ENCODE measurements at places on chromosomes 6 and 20. TPM values are rescaled to one million over a fixed set of nuclear protein-coding genes. Genes with fewer than 3 reads are reported as not detected.

Gene BPIFB2
- not detected for total RNA-seq

DNA sequence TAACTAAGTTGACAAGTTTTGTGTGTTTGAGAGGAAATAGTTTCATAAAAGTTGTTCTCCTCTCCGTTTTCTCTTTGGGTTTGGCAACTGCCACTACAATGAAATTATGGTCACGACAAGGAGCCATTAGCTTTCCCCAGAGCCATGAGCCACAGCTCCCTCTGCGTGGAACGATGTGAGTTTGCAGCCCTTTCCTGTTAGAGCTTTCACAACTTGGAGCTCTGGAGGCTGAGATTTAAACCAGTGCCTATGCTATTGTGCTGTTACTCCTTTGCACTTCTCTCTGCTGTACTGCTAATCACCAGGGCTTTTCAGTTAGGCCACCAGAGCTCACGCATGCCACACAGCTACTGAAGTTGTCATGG, 29.3 kb upstream of the TXNDC5 start:
- H3K4me3 ChIP-seq: no peak overlapping the region
- no peak for ATAC-seq
- no peak overlapping the region for H3K27ac ChIP-seq
- H3K36me3 ChIP-seq: no peaks in the 10 kb centered on the region
- H3K27me3 ChIP-seq: peaks cover 12% of the 10 kb centered on the region

GRCh38 chr20:4511776-4512175, 209.9 kb upstream of the PRND start:
- no peak overlapping the region for H3K4me3 ChIP-seq
- ATAC-seq: no peak
- H3K27me3 ChIP-seq: peaks cover 42% of the 10 kb centered on the region
- H3K27ac ChIP-seq: no peak overlapping the region

DNA sequence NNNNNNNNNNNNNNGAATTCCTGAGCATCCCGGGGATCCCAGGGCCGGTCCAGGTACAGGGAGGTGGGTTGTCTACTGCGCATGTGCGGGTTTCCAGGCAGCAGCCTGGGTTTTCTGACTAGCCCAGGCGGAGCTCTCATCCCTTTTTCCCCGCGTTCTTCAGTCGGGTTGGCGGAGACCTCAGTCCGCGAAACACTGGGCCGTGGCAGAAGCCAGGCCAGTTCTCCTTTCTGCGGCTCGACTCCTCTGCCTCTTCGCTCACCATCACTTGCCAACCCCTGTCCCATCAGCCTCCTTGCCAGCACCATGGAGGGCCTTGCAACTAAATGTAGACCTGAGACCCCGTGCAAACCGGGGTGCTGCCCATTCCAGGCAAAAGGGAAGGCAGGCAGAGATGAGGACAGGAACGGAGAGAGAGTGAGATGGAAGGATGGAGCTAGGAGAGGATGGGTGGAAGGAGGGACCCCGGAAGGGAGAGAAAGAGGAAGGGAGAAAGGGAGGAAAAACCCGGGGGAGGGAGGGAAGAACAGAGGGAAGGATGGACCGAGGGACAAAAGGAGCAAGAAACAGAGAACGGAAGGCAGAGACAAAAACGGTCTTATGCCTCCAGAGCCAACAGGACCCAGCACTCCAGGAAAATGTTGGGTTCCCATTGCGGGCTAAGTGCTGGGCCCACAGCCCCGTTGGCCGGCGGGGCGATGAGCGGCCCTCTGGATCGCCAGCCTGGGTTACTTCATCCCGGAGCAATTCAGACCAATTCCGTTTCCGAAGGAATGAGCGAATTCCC, 445.4 kb upstream of the DEFB115 start:
- H3K4me1 ChIP-seq: no peaks in the 10 kb centered on the region
- no peaks in the 10 kb centered on the region for H3K36me3 ChIP-seq
- no peak overlapping the region for H3K27ac ChIP-seq
- ATAC-seq: no peak
- H3K27me3 ChIP-seq: peaks cover 3% of the 10 kb centered on the region

DNA sequence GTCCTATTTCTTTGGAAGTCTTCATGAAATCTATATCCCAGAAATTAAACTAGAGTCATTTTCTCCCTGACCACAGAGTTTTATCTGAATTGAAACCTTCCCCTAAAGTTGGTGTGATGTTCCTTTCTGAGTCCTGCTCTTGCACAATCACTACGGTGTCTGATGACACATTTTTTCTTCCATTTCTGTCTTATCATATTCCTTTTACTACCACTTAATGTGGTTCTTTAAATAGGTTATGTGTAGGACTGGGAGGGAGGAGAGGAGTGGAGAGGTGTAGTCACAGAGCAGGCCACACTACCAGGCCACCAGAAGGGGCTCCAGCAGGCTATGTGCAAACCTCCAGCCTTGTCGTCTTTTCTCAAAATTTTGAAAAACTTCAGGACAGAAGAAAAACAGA, 39.7 kb upstream of the ATXN1 start:
- ATAC-seq: peak; percentile 72
- H3K27ac ChIP-seq: peak overlapping the region; percentile 26
- H3K4me3 ChIP-seq: no peak overlapping the region
- H3K27me3 ChIP-seq: no peaks in the 10 kb centered on the region

DNA sequence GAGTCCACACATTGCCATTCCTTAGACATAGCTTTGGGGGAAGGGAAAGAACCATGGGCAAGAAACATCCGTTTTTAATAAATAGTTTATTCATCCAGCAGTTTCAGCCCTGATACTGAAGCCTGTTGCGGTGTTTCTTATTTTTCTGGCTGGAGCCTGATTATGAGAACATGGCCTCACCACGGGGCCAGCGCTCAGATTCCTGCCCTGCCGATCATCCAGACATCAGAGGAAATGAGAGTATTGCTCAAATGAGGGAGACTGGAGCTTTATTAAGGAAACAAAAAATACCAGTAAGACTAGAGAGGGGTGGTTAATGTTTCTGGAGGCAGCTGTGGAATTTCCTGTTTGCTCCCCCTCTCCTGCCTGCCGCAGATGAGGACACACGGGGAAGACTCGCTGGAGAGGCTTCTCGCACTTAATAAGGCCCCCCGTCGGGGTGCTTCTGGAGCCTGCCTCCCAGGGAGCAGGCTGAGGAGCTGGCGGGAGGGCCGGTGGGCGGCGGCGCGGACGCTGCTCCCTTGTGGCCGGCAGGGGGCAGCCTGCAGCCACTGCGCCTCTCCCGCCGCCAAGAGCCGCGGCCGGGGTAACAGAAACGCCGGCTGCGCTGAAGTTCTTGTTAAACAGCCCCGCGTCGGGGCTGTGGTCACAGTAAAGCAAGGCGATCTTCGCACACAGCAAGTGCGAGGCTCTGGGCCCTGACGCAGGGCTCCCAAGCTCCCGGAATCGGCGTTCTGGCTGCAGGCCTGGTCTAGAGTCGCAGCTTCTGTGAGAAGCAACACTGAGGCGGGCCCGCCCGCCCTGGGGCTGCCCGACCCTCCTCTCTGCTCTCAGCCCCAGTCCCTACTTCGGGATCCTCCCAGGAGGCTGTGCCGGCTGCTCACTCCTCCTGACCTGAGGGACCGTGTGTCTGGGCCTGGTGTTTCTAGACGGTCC, 17.5 kb downstream of the LEMD2 start:
- no peaks in the 10 kb centered on the region for H3K27me3 ChIP-seq
- H3K27ac ChIP-seq: no peak overlapping the region
- peaks cover 11% of the 10 kb centered on the region for H3K4me1 ChIP-seq
- H3K36me3 ChIP-seq: peaks cover 40% of the 10 kb centered on the region
- ATAC-seq: peak; percentile 78

- H3K36me3 ChIP-seq: no peaks in the 10 kb centered on the region
- H3K4me1 ChIP-seq: no peaks in the 10 kb centered on the region
- no peak for ATAC-seq
- H3K27me3 ChIP-seq: peaks cover 14% of the 10 kb centered on the region
- no peak overlapping the region for H3K27ac ChIP-seq
These were observed 81.0 kb downstream of the COL9A1 start for GRCh38 chr6:70221715-70222438.

DNA sequence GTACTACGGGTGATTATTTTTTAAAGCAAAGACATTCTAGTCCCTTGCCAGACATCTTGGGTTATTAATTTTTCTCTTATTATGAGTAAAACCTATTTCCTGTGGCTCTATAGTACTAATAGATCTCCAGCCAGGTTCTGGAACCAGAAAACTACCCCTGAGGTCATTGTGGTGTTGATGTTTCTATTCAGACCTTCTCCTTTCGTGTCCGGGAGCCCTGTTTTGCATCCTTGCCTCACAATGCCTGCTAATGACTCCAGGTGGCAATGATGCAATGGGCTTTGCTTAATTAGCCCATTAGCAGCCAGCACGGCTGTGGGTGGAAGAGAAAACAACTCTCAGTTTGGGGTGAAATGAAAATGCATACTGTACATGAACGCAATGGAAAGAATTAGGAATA, 62.9 kb upstream of the ARG1 start:
- H3K27ac ChIP-seq: no peak overlapping the region
- no peaks in the 10 kb centered on the region for H3K27me3 ChIP-seq
- no peak overlapping the region for H3K4me3 ChIP-seq
- H3K4me1 ChIP-seq: no peaks in the 10 kb centered on the region
- no peaks in the 10 kb centered on the region for H3K36me3 ChIP-seq
- ATAC-seq: no peak
